ENCODE measurements at places on chromosomes 3 and 15. TPM values are rescaled to one million over a fixed set of nuclear protein-coding genes. Genes with fewer than 3 reads are reported as not detected.

Gene HGD
- 13.5 TPM for polyA plus RNA-seq

- DNase-seq = no peak
Observed at GRCh38 chr3:156176048-156176447, 55.7 kb downstream of the KCNAB1 start.

DNA sequence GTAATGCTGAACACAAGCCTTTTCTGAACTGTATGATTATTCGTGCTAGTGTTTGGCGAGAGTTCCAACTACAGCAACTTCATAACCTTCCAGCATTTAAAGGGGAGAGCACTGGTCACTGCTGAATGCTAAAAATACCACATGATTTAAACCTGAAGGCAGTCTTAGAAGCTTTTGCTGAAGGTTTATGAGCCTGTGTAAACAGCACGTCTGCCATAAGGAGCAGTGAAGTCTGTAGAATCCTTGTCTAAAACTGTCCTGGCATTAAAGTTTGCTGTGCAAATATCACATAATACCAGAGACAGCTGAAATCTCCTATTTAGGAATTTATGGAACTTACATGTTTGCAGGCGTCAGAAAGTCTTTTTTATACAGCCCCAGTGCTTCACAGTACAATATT, 5.9 kb downstream of the SATB1 start:
- no peak for DNase-seq

Gene CCDC71
- polyA plus RNA-seq = 7.6 TPM

DNA sequence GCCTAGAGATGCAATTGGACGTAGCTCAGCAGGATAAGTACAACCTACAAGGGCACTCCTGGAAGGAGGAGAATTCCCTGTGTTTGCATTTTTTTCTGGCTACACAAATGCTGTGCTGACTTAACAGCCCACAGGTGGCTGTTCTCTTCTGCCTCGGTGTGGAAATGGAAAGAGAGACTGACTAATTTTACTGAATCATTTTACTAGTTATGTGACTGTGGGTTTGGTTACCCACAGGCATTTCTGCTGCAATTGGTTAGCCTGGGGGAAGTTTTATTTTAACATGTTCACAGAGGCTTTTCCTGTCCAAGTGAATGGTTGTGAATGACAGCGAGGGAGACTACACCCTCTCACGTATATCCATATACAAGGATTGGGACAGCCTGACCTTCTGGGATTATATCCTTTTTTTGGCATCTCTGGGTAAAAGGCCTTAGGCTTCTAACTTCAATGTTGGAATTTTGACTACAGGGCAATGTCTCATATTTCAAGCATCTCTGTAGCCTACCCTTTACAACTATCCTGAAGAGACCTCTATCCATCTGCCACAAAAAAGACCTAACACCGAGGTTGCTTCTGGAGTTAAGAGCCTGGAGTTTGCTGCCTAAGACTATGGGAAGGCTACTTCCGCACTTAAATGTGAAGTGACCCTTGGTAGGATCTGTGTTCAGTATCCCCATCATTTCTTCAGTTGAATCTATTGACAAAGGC, 67.2 kb upstream of the TP63 start:
- no peak for DNase-seq

Gene SKIL
- 5.1 TPM for polyA plus RNA-seq

DNA sequence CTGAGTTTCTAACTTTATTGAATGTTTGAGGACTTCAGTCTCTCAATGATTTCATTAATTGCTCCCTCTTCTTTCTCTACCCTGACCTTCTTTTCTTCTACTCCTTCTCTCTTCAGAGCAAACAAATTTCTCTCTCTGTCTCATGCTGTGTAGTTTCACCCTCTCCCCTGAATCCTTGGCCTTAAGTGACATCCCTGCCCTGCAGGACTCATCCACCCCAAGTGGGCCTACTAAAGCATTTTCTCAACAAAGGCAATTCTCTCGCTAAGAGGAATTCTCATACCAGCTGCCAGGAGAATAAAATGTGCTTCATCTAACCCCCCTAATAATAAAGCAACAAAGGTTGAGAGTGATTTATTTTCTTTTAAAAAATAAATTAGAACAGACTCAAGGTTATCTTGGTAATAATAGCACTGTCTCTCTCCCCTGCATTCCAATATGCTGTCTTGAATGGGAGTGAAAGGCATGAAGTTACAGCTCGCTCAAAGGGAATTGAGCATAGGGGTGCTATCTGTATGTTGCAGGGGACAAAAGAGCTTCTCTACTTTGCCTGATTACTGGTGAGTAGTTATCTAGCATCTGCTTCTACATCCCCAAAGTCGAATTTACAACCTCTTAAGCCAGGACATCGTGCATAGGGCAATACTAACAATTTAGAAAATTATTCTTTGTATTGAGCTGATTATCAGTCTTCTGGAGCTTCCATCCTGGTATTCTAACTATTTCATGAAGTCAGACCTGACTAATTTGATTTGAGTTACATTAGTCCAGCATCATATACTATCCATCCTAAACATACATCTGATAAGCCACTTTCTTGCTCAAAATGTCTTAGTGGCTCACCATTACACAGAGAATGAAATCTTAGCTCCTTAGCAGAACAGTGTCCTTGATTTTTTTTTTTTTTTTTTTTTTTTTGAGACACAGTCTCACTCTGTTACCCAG, 76.9 kb upstream of the DNAJC19 start:
- no peak for DNase-seq

DNA sequence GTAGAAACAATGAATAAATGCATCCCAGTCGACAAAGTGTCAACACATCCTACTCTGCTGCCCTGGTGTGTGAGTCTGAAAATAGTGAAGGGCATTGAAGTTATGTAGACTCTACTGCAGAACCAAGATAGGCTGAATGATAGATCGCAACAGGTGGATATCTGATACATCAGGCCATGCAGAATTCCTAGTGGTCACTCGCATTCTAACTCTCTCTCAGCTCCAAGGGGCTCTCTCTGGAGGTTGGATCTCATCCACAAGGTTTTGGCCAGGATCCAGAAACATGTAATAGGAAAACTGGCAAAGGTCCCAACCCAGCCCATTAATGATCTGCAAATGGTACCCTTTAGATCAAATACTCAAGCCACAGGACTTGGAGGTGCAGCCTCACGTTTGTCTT, 514.1 kb downstream of the MAGI1 start:
- DNase-seq = no peak

Gene RFC4
- polyA plus RNA-seq = 10.9 TPM

Gene ECE2
- polyA plus RNA-seq = 25.4 TPM

Gene WDR72
- 1.7 TPM for polyA plus RNA-seq

DNA sequence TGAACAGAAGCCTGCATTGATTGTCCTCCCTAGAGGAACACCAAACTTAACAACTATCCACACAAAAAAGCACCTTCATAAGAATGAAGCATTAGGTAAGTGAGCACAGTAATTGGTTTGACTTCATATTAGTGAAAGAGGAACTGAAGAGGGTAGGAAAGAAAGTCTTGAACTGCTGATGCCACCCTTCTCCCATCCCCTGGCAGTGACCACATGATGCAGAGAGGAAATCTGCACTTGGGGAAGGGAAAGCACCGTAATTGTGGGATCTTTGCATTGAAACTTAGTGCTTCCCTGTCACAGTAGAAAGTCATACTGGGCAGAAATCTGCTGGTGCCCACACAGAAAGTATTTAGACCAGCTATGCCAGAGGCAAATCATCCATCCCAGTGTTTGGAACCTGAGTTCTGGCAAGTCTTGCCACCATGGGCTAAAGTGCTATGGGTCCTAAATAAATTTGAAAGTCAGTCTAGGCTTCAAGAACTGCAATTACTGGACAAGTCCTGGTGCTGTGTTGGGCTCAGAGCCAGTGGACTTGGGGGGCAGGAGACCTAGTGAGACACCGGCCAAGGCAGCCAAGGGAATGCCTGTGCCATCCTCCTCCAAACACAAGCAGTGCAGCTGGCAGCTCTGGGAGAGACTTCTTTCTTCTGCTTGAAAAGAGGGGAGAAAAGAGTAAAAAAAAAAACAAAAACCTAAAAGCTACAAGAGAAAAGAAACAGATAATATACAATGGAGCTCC, 63.6 kb downstream of the SLC15A2 start:
- DNase-seq = no peak

- DNase-seq = no peak
Observed at GRCh38 chr3:186986816-186987215, 56.5 kb downstream of the ST6GAL1 start.

Gene SLC12A1
- polyA plus RNA-seq = 0.05 TPM
